ENCODE measurements at places on chromosomes 2 and 18. TPM values are rescaled to one million over a fixed set of nuclear protein-coding genes. Genes with fewer than 3 reads are reported as not detected.

The ALPI gene
- not detected for total RNA-seq

The RIT2 gene
- total RNA-seq, result not detected

The ARHGEF4 gene
- 7.4 TPM for total RNA-seq

The GREB1 gene
- total RNA-seq, result 0.13 TPM

The ANTXR1 gene
- 98.2 TPM for total RNA-seq

The RAB31 gene
- total RNA-seq, result 18.9 TPM

The DTNA gene
- 6.6 TPM for total RNA-seq

The GGCX gene
- total RNA-seq, result 27.1 TPM

The ABCG8 gene
- not detected for total RNA-seq

The DHRS9 gene
- 0.65 TPM for total RNA-seq

The NMUR1 gene
- total RNA-seq, result not detected

The ATF2 gene
- 23.8 TPM for total RNA-seq

The TLK1 gene
- total RNA-seq, result 13.7 TPM

The MERTK gene
- total RNA-seq, result 2.7 TPM

The TOGARAM2 gene
- not detected for total RNA-seq

The RHBDD1 gene
- 17.7 TPM for total RNA-seq

The RMC1 gene
- total RNA-seq, result 17.3 TPM

The SPATA3 gene
- not detected for total RNA-seq

The ALPP gene
- not detected for total RNA-seq

The GALR1 gene
- not detected for total RNA-seq

The POTEI gene
- total RNA-seq, result not detected

The SYT4 gene
- not detected for total RNA-seq

The MYCN gene
- total RNA-seq, result 0.32 TPM

The IL1RL1 gene
- total RNA-seq, result 108 TPM

The ITPRIPL1 gene
- total RNA-seq, result 5.3 TPM

The NEU2 gene
- not detected for total RNA-seq

The NGEF gene
- total RNA-seq, result 3.0 TPM

The WDR43 gene
- total RNA-seq, result 47.6 TPM

The KLHL14 gene
- total RNA-seq, result not detected

The KLHL30 gene
- not detected for total RNA-seq

The IL37 gene
- not detected for total RNA-seq

The PROKR1 gene
- 0.13 TPM for total RNA-seq

The PTPRN gene
- total RNA-seq, result 22.6 TPM

The SLC35F6 gene
- total RNA-seq, result 43.7 TPM

The CROCC2 gene
- not detected for total RNA-seq

The MTCL1 gene
- total RNA-seq, result 15.1 TPM

The CNTNAP5 gene
- total RNA-seq, result not detected

The GLI2 gene
- 15.1 TPM for total RNA-seq

The REG3A gene
- total RNA-seq, result not detected

The NBAS gene
- total RNA-seq, result 49.3 TPM

The NT5C1B gene
- total RNA-seq, result not detected

The FOXD4L1 gene
- under 0.01 TPM for total RNA-seq

The DOK1 gene
- 11.8 TPM for total RNA-seq

The LOXHD1 gene
- not detected for total RNA-seq

The IL18R1 gene
- 3.1 TPM for total RNA-seq

The CTNNA2 gene
- total RNA-seq, result not detected

The CD302 gene
- 11.5 TPM for total RNA-seq

The GAL3ST2 gene
- 0.64 TPM for total RNA-seq

The GRB14 gene
- total RNA-seq, result not detected

The ZNF519 gene
- total RNA-seq, result 4.4 TPM

The MAB21L4 gene
- total RNA-seq, result not detected

The NOSTRIN gene
- not detected for total RNA-seq

The MROH2A gene
- total RNA-seq, result not detected

The HOXD13 gene
- total RNA-seq, result not detected
